ENCODE measurements at places on chromosomes 1 and 21.

DNA sequence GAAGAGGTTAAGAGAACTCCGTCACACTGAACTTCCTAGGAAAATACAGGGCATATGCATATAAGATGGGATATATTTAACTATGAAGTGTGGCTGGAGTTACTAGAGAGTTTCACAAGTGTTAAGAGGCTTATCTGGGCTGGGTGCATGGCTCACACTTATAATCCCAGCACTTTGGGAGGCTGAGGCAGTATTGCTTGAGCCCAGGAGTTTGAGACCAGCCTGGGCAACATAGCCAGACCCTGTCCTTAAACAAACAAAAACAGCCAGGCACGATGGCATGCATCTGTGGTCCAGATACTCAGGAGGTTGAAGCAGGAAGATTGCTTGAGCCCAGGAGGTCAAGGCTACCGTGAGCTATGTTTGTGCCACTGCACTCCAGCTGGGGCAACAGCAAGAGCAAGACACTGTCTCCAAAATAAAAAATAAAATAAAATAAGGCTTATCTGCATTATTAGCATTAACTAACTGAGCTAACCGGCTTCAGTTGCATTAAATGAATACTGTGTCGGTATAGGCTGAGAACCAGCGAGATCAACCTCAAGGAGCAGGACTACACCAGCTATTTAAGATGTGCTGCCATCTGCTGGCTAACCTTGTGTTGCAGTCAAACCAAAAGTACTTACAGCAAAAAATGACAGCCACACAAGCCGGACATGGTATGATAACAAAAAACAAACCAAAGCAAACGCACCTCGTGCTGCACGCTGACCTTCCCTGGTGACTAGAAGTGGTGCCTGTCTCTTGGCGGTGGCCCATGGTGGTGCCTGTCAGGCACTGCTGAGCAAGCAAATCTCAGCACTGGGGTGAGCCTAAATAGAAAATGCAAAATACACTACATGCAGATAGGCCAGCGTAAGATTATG, 19.7 kb upstream of the RBBP5 start:
- H3K36me3 ChIP-seq = no peaks in the 10 kb centered on the region
- H3K27me3 ChIP-seq = no peaks in the 10 kb centered on the region
- no peak overlapping the region for H3K4me3 ChIP-seq
- H3K27ac ChIP-seq = no peak overlapping the region

DNA sequence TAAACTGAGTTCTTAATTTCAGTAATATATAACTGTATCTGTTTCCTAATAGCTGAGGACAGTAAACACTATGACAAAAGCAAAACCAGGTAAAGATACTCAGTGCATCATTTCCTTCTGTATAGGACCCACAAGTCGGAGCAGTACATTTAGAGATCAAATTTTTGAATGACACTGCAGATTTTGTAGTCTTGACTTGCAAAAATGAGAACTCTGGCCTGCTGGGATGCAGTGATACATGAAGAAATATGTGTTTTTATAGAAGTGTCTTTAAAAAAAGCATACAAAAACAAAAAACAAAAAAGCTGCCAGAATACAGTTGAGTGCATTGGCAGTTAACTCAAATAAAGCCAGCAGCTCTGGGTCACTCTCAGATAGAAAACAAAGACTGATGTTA, 19.0 kb downstream of the GART start:
- peaks cover 77% of the 10 kb centered on the region for H3K36me3 ChIP-seq
- no peaks in the 10 kb centered on the region for H3K27me3 ChIP-seq
- H3K4me3 ChIP-seq = no peak overlapping the region
- no peak for DNase-seq
- H3K4me1 ChIP-seq = no peaks in the 10 kb centered on the region

DNA sequence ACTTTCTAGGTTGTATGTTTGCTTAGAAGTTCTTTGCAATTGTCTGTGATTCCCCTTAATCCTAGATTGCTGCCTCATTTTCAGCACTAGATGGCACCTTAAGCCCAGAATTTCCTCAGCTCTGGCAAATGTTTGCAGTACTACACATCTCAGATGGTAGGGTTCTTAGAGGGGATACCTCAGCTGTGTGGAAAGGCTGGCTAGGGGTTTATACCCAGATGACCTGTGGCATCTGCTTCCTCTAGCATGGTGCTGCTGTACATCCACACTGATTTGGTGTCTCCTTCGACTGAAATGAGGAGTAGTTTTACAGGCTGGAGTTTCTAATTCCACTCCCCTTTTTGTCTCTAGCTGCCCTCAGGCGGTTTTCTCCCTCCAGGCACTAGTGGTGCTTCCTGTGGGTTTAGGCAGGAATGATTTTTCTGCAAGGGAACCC, 23.5 kb downstream of the ASB17 start:
- H3K27ac ChIP-seq = no peak overlapping the region
- H3K36me3 ChIP-seq = no peaks in the 10 kb centered on the region
- no peaks in the 10 kb centered on the region for H3K27me3 ChIP-seq
- no peak overlapping the region for H3K4me3 ChIP-seq

DNA sequence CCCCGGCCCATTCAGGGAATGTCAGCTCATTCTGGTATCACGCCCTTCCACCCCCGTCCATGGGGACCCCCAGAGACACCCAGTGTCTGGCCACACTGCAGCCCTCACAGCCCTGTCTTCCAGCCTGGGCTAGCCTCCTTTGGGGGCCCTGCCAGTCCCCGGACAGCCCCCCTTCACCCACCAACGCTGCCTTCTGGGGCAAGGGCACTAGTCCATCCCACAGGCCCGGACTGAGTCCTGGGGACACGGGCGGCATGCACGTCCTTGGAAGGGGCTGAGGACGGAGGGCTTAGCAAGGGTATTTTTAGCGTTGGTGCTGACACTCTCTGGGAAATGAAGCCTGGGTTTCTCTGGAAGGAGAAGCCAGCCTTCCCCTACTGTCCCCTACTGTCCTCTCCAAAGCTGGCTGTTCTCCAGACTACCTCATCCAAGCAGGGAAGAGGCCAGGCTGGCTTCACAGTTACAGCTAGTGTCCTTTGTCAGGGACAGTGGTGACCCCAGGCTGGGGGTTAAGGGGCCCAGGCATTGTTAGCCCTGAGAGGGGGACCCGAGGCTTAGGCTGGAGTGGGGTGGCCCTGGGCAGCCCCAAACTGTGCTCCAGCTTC, 39.5 kb downstream of the COQ8A start:
- no peak for DNase-seq
- no peak overlapping the region for H3K4me3 ChIP-seq
- no peak overlapping the region for H3K27ac ChIP-seq
- H3K36me3 ChIP-seq = peaks cover 24% of the 10 kb centered on the region

GRCh38 chr1:77342745-77343144, 60.9 kb downstream of the AK5 start:
- peaks cover 3% of the 10 kb centered on the region for H3K27me3 ChIP-seq
- DNase-seq = no peak
- H3K36me3 ChIP-seq = no peaks in the 10 kb centered on the region

All from DND-41 (cell line).